ENCODE measurements at places on chromosomes 5 and 9.

DNA sequence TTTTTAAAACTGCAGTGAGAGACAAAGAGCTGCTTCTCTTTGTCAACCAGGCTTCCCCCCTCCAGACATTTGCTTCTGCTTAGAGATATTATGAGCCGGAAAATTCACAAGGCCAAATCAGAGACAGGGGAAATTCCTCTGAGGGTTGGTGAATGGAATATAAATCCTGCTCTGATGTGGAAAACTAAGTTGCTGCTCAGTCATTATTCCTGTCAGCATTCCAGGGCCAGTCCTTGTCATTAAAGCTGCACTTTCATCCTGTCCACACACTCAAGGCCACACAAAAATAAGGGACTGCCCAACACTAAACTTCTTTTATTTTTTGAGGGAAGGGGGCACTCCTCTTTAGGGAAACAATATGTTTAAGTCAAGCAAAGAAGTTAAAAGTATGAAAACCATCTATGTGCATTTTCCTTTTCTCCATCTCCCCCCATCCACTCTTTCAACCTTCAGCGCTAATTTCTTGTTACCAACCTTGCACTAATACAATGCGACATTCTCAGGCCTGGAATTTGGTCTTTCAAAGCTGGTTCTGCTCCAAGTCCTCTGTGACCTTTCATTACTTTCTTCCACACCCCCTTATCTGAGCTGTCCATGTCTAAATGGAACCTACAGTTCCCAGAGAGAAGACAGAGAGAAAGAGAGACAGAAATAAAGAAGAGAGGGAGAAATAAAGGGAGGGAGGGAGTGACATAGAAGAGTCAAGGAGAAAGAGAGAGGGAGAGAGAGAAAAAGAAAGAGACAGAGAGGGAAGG, 118.9 kb upstream of the S1PR3 start:
- DNase-seq = no peak

GRCh38 chr5:86986837-86987236, 280.8 kb upstream of the RASA1 start:
- DNase-seq = peak; percentile 53

DNA sequence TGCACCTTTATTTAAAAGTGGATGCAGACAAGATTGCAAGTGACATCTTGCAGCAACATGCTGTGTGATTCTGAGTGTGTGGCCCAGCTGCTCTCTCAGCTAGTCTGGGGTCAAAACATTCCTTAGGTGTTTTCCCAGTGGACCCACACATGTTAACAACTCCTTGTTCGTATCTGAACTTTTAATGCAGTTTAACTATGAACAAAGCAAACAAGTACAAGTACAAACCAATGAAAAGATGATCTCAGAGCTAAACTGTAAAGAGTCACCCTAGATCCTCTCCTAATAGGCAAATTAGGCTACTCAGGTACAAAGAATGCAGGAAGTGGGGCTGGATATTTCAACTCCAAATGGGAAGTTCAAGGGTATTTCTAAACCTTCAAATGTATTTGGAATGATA, 108.4 kb downstream of the ENTREP1 start:
- peak; percentile 34 for DNase-seq

DNA sequence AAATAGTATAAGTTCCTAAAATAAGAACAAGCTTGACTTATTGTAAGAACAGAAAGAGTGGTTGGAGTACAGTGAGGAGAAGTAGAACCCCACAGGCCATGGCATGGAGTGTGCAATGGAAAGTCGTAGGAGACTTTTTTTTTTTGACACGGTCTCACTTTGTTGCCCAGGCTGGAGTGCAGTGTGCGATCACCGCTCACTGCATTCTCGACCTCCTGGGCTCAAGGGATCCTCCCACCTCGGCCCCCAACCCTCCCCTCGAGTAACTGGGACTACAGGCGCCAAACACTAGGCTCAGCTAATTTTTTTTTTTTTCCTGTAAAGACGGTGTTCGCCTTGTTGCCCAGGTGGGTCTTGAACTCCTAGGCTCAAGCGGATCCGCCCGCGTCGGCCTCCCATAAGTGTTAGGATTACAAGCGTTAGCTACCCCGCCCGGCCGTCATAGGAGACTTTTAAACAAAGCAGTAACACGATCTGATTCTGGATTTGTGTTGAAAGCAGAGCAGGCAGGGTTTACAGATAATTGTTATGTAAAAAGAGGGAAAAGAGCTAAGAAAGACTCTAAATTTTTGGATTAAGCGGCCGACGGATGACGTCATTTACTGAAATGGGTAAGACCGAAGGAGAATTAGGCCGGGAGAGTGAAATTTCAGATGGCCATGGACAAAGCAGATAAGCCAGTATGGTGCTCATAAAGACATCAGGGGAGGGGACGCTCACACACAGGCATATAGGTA, 752 bp downstream of the TSTD2 start:
- no peak for DNase-seq

- DNase-seq = no peak
These were observed 29.6 kb downstream of the C5orf58 start for GRCh38 chr5:170262061-170263045.

DNA sequence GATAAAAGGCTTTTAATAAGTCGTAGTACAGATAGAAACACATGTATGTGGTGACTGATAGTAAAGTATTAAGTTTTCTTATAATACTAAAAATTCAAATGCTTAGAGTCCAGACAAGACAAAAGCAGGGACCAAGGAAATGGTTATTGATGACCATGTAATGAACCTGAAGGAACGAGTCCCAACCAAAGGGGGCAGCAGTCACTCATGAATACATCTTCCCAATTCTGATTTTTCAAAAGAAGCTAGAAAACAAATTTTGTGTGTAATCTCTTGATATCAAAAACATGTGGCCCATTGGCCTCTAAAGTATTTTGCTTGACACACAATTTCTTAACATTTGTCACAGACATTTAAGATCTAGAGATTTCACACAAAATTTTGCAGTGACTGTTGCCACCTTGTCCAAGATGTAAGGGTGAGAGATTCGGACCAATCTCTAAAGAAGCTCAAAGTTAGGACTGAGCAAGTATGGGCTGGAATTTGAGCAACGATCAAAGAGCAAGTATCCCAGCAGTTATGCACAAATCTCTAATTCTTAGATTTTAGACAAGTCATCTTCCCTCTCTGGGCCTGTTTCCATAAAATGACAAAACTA, 66.8 kb downstream of the ARL15 start:
- peak; percentile 48 for DNase-seq
